Cerebellum (tissue), 4 donors: ENCODE measurements at places on chromosomes 1 and 21. TPM values are rescaled to one million over a fixed set of nuclear protein-coding genes. Genes with fewer than 3 reads are reported as not detected.

DNA sequence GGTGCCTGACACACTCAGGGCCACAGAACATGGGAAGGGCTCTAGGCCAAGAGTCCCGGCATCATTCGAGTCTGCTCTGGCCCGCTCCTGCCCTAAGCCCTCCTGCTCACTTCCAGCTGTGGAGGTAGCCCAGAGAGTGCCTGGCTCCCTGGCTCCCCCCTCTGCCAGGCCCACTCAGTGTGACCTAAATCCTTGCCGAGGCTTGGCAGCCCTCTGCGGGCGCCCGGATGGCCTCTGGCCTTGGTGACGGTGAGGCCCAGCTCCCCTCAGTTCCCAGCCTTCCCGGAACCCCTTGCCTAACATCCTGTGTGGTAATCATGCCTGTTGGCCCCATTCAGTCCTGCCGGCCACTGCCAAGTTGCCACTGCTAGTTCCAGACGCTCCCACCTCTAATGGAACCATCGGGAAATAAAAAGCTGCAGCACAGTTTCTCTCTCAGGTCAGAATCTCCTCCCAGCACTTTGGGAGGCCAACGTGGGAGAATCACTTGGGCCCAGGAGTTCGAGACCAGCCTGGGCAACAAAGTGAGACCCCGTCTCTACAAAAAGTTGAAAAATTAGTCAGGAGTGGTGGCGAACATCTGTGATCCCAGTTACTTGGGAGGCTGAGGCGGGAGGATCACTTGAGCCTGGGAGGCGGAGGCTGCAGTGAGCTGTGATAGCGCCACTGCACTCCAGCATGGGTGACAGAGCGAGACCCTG, 1.2 kb upstream of the H6PD start:
- no peak for DNase-seq

- no peak for DNase-seq
Observed at GRCh38 chr1:169321539-169321938, 46.1 kb downstream of the NME7 start.

DNA sequence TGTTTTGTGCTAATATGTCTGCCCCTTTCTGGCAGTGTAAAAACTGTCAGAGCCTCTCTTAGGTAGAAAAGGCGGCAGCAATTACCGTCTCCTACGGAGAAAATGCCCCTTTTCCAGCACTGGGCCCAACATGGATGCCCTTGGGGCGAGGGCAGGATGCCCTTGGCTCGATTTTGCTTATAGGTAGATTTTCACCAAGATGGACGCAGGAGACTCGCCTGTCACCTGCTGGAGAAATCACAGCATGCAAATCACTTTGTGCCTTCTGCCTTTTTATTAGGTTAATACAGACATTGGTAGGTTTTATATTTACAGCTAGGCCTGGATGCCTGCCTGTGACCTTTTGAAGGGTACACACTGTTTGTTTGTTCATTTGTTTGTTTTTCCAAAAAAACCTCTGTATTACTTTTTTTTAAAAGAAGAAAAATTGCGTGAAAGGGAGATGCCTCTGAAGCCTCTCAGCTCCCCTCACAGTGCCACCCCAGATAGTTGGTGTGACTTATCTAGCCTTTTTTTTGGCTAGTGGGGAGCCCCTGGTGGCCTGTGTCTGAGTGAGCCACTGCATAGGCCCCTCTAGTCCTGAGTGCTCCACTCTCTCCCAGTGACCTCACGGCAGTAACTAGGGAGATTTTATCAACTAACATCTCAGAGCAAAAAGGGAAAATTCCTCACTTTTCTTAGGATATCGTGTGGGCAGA, 2.5 kb downstream of the ATP1B1 start:
- DNase-seq = peak; percentile 50

GRCh38 chr1:27392096-27392777, at the start of gene GPR3:
TSS of gene GPR3 (plus strand) at chr1:27392622. CDS start at chr1:27393799, 1,177 bp downstream.
- DNase-seq = peak; percentile 95

- DNase-seq = no peak
Observed at GRCh38 chr1:242128951-242129502, 130.1 kb upstream of the MAP1LC3C start.

DNA sequence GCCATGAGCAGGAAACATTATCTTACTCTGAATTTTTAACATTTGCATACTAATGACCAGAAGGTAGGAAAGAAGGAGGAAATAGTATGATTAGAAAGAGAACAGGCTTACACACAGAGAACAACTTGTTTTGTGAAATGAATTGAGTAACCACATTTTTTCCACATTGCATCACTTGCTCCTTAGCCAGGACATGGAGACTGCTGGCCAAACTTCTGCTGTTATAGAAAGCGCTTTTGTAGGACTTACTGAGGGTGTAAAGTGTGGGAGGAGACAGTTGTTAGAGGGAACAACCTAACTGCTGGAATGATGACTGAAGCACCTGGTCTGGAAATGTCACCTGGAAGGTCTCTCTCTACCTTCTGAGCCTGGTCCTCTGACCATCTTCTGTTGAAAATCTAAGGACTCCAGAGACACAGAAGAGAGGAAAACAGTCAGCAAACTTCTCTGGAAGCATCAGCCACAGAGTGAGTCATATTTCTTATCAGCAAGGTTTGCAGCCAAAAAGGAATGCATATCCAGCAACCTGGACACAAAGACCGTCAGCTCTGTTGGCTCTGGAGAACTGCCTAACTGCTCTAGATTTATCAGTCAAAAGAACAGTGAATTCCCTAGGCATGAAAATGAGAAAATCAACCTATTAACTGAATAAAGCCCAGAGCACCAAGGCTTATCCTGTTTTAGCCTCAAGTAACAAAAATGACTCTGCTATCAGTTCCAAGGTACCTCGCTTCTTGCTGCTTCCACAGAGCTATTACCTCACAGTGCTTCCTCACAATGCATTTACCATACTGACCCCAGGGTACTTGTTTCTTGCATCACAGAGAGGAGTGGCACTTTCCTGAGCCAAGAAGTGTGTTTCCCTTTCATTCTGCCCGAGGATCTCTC, 88.0 kb upstream of the SLFNL1 start:
- no peak for DNase-seq

- DNase-seq = no peak
Observed at GRCh38 chr1:178311164-178311563, 185.6 kb downstream of the CLEC20A start.

- DNase-seq = no peak
Observed at GRCh38 chr1:51489472-51489871, 29.6 kb downstream of the EPS15 start.

- no peak for DNase-seq
Observed at GRCh38 chr21:35081861-35082260, 32.8 kb upstream of the RUNX1 start.

Gene GSTM5
- 10.6 TPM for total RNA-seq

Gene TMEM125
- total RNA-seq = 1.3 TPM

Gene KIF2C
- 9.4 TPM for total RNA-seq

Gene EPS8L3
- total RNA-seq = not detected

Gene B3GALT2
- 52.2 TPM for total RNA-seq
